ENCODE measurements at places on chromosomes 11 and 22.

GRCh38 chr11:16902781-16903378, 111.3 kb downstream of the PLEKHA7 start:
- DNase-seq = no peak

GRCh38 chr11:133922078-133922870, 34.5 kb downstream of the IGSF9B start:
- no peak for DNase-seq

GRCh38 chr11:59706518-59707285, 6.9 kb downstream of the OR10V1 start:
- peak; percentile 55 for DNase-seq

GRCh38 chr11:28542561-28542960, 434.4 kb downstream of the METTL15 start:
- no peak for DNase-seq

GRCh38 chr11:44047931-44048431, at the start of gene ACCSL:
Gene ACCSL, plus strand, starts transcription at chr11:44047981. Its CDS starts 56 bp downstream, at chr11:44048037.
- DNase-seq = no peak

DNA sequence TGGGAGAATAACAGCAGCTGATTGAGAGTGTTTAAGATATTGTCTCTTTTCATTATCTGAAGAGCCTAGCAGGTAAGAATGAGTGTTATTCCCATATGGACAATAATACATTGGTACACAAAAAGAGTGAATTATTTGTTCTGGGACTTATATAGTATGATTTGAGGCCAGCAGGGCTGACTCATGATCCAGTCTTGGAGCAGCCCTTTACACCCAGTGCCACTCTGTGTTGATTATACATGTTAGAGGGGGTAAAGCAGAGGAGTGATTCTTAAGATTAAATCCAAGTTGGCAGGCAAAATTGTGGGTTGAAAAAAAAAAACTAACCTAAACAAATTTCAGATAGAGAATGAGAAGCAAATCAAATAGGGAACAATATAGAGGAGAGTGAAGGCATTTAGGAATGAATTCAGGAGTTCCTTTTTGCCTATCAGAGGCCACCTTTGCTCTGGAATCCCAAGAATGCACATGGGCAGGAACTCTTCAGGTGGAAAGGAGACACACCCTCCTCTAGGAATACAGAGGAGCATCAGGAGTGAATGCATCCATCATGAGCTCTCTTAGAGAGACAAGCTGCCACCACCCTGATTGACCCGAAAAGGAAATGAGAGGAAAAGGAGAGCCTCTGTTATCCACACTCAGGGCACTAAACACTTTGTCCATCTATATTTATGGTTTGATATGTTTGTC, 19.2 kb upstream of the MRGPRX1 start:
- no peak for DNase-seq

GRCh38 chr11:71447791-71448256, 369 bp downstream of the DHCR7 start:
- no peak for DNase-seq

DNA sequence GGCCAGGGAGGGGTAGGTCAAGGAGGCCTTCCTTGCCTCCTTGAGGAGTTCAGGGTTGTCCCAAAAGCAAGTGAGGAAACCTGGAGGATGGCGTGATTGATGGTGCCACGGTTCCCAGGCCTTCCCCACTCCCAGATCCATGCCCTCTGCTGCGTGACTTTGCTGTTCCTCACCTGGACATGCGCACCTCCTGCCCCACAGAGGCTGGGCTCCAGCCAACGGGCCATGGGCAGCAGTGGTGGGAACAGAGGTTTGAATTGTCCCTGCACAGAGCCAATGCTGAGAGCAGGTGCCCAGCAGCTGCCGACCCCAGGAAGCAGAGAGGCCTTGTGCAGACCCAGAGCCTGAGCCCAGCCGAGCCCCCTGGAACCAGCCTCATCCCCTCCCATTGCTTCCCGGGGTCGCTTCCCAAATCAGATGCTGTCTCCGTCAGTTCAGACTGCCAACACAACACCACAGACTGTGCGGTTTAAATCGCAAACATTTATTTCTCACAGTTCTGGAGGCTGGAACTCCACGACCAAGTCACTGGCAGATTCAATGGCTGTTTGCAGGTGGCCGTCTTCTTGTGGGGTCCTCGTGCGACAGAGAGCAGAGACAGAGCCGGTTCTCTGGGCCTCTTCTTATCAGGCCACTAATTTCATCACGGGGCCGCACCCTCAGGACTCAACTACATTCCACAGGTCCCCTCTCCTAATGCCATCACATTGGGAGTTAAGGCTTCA, 6.2 kb upstream of the LINC01488 start:
- DNase-seq = no peak

DNA sequence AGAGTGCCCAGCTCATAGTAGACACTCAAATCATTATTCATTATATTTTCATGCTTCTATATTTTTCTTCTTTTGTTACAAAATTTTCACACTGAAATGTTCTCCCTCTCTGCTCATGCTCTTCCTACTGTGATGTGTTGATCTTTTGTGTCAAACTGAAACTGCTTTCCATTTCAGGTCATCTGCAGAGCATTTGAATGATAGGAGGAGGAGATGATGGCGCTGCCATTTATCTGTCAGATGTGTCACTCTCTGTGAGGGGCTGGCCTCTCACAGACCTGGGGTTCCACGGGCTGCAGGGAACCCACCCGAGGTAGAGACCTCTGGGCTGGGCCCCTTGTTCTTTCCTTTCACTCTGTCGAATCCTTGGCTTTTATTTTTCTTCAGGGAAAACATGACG, 41.1 kb downstream of the OR10A6 start:
- DNase-seq = no peak

- DNase-seq = peak; percentile 70
Measured at GRCh38 chr22:36277482-36278291, 24.8 kb downstream of the APOL1 start.
